Ecto neural progenitor cell (in vitro differentiated cells): ENCODE measurements at places on chromosomes 1 and 21.

- DNase-seq: no peak
Observed at GRCh38 chr1:56788588-56788987, 30.6 kb downstream of the FYB2 start.

- DNase-seq: no peak
Observed at GRCh38 chr1:25094995-25095394, 137.3 kb downstream of the SYF2 start.

DNA sequence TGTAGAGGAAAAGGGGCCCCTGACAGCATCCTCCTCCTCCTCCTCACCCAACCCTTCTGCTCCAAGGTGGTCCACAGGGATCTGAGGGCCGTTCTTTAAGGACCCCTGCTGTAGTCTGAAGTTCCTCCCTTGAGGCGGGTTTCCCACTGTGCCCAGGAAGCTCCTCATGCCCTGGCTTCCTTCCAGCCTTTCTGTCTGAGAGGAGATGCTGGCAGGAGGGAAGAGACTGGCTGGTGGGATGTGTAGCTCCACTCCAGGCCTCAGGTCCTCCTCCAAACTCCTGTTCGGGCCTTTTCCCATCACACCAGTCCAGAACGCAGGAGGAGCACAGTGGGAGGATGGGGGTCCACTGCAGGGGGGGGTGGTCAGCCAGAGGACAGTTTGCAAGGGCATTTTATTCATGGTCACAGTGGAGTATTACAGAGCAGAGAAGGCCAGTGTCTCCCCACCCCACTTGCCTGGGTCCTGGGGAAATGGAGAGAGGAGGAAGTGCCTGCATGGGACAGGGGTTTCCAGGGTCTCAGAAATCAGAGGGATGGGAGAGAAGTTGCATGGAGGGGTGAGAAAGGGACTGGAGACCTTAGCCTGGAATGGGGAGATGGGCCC, 7.8 kb downstream of the ETV3L start:
- no peak for DNase-seq

DNA sequence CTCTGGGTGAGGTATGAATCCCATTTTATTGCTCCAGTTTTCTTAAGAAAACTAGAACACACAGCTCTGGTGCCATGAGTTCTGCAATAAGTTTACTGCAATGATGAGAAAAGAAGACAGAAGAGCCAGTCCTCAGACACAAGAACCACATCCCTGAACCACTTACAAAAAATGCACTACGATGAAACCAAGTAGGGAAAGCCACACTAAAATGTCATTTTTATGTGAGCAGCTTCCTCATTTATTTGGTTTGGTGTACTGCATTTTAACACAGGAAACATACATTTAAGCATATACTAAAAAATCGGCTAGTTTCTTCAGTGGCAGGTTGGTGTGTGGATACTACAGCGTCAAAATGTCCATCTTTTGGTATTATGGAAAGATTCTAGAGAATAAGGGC, 95.9 kb downstream of the PTPN14 start:
- no peak for DNase-seq

DNA sequence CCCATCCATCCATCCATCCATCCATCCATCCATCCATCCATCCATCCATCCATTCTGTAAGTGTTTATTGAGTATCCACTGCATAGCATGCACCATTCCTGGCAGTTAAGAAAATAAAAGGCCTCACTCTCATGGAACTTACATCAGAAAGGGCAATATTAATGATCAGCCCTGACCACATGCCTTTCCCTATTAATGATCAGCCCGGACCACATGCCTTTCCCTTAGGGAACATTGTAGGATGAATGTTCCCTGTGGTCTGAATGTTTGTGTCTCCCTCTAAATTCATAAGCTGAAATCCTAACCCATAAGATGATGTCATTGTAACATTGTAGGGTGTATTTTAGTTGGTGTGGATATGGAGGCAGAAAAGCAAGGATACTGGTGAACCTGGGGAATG, 365.8 kb downstream of the KIF26B start:
- no peak for DNase-seq

DNA sequence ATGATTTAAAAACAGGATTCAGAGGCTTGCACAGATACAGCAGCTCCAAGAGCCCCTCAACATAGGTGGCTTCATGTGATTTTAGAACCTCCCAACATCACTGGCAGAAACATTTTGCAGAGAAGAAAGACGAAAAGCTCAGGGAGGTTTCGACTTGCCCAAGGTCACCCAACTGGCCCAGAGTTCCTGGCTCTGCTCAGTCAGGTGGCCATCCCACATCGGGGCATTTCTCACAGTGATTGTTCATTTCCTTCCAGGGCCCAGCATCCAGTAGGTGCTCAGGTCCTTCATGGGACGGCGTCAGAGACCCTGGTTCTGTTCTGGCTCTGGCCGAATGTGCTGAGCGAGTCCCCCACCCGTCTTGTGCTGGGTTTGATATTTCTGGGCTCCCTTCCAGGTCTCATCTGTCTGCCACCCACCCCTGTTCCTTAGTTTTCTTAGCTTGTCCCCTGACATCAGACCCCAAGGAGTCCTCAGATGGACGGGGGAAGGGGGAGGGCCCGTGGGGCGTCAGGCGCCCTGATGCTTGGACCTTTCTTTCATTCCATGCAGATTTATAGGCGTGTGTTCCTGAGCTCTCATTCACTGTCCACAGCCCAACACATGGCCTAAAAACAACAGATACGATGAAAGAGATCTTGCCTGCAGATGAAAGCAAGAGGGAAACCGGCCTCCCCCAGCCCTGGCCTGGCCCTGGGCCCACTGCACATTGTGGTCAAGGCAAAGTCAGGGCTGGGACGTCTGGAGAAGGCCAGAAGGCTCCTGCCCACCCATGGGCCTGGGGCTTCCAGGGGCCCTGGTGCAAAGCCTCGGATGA, 123.1 kb upstream of the ZBTB40 start:
- DNase-seq: peak; percentile 39

- no peak for DNase-seq
Observed at GRCh38 chr1:200302921-200303290, 106.9 kb downstream of the ZNF281 start.

DNA sequence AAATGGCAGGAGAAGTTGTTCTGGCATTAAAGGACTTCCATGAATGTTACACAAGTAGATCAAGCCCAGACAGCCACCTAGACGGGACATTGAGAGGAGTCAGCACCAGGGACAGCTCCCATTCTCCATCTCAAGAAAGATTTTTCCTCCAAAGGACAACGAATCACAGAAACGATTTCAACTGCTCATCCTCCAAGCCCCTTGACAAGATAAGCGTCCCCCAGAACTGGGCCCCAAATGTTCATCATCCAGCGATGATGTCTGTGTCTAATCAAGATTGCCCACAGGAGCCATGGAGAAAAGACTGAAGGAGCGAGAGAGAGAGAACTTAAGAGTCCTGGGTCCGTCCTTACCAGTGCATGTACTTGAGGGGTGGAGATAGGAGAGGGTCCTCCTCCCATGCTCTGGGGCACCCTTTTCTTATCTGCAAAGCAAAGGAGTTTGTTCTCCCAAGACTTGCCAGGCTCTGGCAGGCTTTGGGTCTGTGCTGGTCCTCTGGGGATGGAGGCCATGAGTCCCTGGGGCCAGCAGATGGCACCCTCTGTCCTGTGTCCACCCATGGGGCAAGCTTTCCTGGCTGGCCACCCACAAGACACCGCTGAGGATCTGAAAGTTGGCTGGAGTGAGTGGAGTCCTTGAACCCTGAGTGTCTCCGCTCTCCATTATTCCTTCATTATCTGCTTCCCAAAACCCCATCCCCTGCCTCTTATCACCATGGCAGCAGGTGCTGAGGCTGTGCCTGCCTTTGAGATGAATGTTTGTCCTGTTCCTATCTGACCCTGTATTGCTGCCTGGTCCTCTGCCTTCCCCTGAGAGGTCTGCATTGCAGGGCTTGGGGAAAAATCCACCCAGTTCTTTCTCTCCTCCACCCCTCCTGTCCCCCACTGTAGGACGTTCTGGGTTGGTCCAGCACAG, 164.6 kb downstream of the ACTL8 start:
- peak; percentile 73 for DNase-seq

DNA sequence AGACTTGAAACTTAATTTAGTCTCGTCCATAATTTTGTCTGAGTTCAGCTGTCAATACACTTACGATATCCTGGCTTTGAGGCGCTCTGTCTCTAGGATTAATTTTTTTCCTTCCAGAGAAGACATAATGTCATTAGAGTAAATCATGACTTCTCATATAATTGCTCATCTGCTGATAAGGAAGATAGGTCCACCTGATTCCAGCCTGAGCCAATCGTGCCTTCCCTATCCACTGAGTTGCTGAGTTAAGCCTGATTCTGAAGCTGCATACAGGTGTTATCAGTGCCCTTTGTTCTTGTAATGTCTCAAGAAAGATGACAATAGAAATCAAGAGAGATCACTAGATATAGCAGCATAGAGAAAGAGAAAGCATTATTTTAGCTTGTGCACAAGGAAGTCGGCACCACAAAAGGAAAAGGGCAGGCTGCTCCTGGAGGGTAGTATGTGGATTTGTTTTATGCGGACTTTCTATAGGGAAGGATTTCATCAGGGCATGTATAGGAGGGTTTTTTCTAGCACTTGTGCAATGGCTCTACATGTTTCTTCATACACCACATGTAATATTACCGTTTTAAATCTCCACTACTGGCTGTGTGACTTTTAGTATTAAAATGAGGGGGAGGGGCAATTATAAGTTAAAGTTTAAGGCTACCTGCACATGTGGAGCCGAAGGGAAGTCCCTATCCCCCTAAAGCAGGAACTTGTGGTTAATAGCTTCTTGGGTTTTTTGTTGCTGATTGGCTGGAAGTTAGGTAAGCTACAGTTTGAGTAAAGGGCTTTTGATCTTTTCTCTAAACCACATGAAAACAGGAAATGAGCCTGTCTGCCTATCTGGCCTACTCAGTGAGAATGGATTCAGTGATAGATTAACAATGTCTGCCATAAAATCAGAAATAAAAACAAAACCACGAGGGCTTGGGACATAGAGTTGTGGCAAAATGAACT, 133.4 kb downstream of the PLPPR5 start:
- no peak for DNase-seq

GRCh38 chr1:52842643-52843310, at the start of gene ZYG11A:
Gene ZYG11A, plus strand, starts transcription at chr1:52842760. Its CDS starts 124 bp downstream, at chr1:52842884.
- DNase-seq: peak; percentile 86

GRCh38 chr21:39105836-39106235, 77.4 kb downstream of the PSMG1 start:
- DNase-seq: no peak

DNA sequence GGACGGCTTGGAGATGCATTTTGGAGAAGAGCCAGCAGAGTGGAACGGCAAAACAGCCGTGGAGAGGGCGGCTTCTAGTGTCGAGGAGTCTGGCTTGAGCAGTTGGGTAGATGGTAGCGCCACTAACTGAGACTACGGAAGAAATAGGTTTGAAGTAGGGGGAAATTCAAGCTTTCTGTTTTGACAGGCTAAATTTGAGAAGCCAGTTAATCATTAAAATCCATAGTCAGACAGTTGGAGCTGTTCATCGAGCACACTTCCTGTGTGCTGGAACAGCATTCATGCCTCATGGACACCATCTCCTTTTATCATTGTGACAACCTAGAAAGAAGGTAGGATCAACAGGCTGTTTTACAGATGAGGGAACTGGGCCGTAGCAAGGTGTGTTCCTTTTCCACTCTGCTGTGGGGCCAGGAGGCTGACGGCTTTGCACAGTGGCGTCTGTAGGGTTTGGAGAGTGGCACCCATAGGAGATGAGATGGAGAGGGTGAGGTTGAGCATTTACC, 3.4 kb upstream of the PKLR start:
- no peak for DNase-seq

- peak; percentile 68 for DNase-seq
Observed at GRCh38 chr1:61005614-61006580, 76.5 kb upstream of the NFIA start.

- DNase-seq: no peak
Observed at GRCh38 chr1:210647406-210648333, 319.0 kb downstream of the HHAT start.

DNA sequence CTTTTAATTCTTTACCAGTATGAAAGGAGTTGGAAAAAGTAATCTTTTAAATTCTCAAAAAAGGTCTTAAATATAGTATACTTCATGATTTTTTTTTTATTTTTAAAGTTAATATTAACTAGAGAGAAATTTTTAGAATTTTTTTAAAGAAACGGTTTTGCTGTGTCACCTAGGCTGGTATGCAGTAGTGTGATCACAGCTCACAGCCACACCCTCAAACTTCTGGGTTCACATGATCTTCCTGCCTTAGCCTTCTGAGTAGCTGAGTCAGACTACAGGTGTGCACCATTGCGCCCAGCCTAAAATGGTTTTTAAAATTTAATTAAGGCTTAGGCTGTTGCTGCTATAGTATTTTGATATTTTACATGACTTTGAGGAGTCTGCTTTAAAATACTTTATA, 52.4 kb downstream of the TLCD4 start:
- DNase-seq: no peak

GRCh38 chr21:33162436-33162951, 67.2 kb upstream of the IFNAR2 start:
- DNase-seq: peak; percentile 67

DNA sequence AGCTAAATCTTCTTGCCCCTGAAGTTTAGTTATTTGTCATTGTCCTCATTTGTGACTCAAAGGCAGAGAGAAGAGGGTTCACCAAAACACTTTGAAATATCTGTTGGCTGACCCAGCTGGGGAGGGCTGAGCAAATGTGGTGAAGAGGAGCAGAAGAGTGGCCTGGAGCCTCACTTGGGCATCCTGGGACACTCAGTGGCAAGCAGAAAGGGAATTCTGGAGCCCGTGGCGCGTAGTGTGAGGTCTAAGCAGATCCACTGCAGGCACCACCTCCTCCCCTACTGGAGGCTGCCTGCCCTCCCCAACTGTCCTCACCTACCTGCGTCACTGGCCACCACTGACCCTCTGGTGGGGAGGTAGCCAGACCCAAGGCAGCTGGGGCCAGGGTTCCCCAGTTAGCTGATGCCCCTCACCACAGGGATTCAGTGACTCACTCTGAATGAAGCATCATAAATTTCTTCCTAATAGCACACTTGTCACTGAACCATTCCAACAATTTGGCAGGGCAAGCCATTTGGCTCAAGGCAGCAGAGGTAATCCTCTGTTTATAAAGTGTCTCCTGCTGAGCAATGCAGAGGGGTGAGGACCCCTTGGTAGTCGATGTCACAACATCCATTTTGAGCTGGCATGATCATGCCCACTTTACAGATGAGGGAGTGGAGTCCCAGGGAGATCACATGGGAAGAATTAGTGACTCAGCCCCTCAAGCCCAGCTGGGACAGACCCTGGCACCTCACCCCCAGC, 80.3 kb downstream of the NENF start:
- no peak for DNase-seq

- DNase-seq: no peak
Observed at GRCh38 chr1:65209005-65209885, 61.2 kb downstream of the AK4 start.

- DNase-seq: no peak
Observed at GRCh38 chr1:27980216-27980845, 20.6 kb downstream of the XKR8 start.

GRCh38 chr1:235093013-235093695, 35.5 kb downstream of the TOMM20 start:
- DNase-seq: peak; percentile 71

DNA sequence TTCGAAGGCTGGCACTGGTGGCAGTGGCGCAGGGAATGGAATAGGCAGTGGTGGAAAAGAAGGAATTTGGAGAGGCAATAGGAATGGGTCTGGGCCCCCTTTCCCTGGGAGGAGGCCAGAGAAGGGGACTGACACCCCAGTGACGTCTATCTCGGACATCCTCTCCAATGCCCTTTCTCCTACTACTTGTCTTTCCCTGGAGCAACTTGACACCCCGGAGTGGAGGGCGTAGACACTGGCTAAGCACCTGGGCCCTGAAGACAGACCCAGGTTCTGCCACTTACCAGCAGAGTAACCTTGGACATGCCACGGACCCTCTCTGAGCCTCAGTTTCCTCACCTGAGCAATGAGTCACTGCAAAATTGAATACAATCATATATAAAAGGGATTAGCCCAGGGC, 86.8 kb downstream of the CAMK2N1 start:
- DNase-seq: no peak

GRCh38 chr1:109307274-109308021, 637 bp upstream of the MYBPHL start:
- peak; percentile 53 for DNase-seq
